ENCODE measurements at places on chromosomes 7 and 10. TPM values are rescaled to one million over a fixed set of nuclear protein-coding genes. Genes with fewer than 3 reads are reported as not detected.

Gene LRRC17
- 58.4 TPM for polyA plus RNA-seq

Gene KLHL7
- 41.4 TPM for polyA plus RNA-seq

Gene CD36
- polyA plus RNA-seq, result 33.6 TPM

Gene TMEM176A
- polyA plus RNA-seq, result 96.2 TPM

Gene MALRD1
- polyA plus RNA-seq, result 2.3 TPM

Gene SLC16A9
- polyA plus RNA-seq, result 43.8 TPM
